ENCODE measurements at places on chromosomes 16 and 17.

DNA sequence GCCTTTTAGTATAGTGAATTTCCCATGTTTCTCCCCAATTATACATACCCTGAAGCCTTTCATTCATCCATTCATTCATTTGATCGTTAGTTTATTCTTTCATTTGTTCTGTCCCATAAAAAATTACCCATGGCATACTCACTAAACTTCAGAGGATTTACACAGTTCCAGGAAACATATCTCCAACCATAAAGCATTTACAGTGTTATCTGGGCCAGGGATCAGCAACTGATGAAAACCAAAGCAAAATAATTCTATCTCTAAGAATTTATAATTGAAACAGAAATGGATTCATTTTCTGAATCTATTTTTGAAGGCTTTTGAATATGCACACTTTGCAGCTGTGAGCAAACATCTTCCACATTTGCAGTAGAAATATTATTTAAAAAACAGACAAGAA, 547.7 kb downstream of the KCNJ2 start:
- no peak for DNase-seq

GRCh38 chr16:69870761-69871160, 80.4 kb upstream of the CLEC18A start:
- no peak for DNase-seq

- no peak for DNase-seq
Observed at GRCh38 chr17:59423903-59424302, 92.4 kb downstream of the YPEL2 start.

GRCh38 chr16:83931556-83931955, 21.5 kb upstream of the OSGIN1 start:
- DNase-seq: no peak

DNA sequence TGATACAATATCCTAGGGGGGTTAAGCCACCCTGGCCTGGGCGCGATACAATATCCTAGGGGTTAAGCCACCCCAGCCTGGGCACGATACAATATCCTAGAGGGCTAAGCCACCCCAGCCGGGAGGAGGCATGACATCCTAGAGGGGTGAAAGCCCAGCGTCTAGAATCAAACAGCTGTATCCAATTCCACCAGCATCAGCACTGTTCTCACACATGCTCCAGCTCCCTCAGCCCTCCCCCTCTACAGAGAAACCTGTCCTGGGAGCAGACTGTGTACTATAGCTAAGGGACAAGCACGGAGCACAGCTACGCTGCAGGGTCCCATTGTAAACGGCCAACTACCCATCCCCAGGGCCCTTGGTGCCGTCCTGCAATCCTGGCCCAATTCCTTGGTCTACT, 6.2 kb downstream of the GINS2 start:
- DNase-seq: no peak

DNA sequence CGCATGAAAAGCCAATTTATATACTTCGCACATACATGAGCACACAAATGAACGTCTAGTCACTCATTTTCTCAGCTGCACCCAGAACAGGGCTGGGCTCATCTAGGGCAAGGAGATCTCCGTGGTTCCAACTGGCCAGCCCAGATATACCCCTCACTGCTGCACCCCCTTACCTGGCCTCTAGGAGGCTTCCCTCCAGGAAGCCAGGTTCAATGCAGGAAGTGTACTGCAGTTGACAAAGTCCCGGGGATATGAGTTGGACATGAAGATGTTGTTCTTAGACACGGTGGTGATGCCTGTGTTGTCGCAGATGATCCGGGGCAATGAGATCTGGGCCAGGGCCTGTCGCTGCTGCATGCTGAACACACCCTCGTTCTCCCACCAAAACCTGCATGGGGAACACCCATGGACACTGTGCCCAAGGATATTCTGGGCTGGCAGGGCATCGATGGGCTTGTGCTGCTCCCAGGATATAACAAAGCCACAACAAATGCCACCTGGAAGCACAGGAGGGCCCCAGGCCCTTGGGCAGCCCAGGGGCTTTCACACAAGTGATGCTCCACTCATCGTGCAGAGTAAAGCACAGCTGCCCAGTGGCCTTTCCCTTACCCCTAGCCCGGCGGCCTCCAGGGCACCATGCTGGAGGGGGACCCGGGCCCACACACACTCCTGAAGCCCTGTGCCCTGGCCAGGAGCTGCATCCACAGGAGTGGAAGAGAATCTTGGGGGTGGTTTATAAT, 10.1 kb downstream of the MPO start:
- DNase-seq: no peak

GRCh38 chr17:63035695-63036094, 69.7 kb downstream of the TANC2 start:
- DNase-seq: no peak

DNA sequence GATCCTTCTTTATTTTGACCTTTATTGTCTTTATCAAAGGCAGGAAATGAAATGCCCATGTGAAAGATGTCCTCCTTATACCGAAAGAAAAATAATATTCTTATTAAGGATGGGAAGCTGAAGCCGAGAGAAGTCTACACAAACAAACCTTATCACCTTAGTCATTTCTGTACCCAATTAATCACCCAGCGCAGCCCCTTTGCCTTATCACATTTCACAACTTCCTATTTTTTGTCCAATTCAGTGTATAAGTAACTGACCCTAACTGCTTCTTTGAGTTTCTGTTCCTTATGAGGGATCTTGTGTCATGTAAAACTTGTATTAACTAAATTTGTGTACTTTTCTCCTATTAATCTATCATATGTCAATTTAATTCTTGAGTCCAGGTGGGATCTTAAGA, 16.4 kb upstream of the CCL23 start:
- no peak for DNase-seq

DNA sequence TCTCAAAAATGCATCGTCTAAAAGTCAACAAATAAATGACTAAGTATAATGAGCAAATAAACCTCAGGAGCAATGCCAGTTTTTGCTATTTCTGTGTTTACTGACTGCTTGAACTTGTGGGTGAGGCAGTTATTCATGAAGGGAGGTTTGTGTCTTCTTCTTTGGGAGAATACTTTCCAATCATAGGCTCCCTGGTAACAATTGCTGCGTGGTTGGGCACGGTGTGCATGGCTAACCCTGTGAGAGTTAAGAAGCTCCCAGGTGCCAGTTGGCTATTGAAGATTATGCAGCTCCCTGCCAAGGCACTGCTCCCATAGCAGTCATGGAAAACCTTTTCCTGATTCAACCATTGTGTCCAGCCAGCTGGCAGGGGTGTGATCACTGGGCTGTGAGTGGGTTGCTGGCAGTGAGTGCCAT, 775.9 kb upstream of the GOT2 start:
- no peak for DNase-seq

- DNase-seq: no peak
Observed at GRCh38 chr17:15456972-15457722, 10.3 kb downstream of the CDRT4 start.

DNA sequence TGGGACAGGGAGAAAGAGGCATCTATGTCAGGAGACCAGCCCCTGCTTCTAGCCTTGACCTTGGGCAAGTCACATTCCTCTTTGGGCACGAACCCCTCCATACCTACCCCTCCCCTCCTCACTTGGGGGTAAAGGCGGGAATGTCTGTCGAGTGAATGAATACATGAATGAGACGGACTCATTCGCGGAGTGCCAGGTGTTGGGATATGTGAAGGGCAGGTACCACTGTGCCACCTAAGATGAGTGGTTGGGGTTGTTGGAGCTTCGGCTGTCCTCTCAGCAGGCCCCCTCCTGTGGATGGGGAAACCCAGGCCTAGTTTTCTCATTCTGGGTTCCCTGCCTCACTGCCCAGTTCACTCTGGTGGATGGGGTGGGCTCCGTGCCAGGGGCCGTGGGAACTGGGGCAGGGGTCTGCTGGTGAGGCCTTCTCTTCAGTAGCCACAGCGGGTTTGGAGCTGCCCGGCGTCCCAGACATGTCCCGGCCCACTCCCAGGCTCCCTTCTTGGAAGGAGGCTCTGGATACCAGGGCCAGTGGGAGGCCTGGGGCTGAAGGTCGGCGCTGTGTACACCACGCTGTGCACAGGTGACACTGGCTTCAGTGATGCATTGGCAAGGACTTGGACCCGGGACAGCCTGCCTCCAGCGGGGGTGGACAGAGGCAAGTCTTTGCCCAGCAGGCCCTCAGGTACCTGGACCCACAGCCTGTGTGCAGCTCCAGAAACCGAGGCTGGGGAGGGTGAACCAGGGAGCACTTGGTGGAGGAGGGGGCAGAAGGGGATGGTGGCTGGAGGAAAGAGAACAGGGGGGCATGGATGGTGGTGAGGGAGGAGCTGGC, 5.6 kb downstream of the GLIS2 start:
- no peak for DNase-seq

GRCh38 chr16:55271945-55272513, 52.0 kb upstream of the IRX6 start:
- DNase-seq: no peak

DNA sequence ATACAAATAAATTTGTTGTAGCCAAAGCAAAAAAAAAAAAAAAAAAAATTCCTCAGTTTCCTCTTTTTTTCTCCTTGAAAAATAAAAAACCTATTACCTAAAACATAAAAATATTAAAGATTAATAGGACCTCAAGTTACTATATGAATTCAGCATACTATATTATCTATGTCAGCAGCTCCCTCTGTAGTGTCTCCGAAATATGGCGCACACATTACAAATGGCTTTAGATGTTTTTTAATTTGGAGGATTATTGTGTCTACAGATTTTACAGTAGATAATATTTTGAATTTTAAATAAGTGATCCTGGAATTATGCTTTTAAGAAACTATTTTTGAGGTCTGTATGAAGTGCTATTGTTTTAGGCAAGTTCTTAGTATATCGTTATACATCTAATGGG, 94.4 kb downstream of the NLK start:
- no peak for DNase-seq

- no peak for DNase-seq
Observed at GRCh38 chr17:14940938-14941265, 324.2 kb downstream of the PMP22 start.

GRCh38 chr17:72955391-72956140, 136.9 kb downstream of the SLC39A11 start:
- DNase-seq: no peak

GRCh38 chr16:2191446-2191706, 5.0 kb downstream of the CASKIN1 start:
- DNase-seq: no peak

GRCh38 chr17:48756830-48757251, 28.3 kb upstream of the HOXB13 start:
- no peak for DNase-seq

- DNase-seq: peak; percentile 14
Observed at GRCh38 chr17:2023692-2024571, 1.2 kb downstream of the RTN4RL1 start.

GRCh38 chr16:77833921-77834634, 45.7 kb downstream of the VAT1L start:
- DNase-seq: no peak

DNA sequence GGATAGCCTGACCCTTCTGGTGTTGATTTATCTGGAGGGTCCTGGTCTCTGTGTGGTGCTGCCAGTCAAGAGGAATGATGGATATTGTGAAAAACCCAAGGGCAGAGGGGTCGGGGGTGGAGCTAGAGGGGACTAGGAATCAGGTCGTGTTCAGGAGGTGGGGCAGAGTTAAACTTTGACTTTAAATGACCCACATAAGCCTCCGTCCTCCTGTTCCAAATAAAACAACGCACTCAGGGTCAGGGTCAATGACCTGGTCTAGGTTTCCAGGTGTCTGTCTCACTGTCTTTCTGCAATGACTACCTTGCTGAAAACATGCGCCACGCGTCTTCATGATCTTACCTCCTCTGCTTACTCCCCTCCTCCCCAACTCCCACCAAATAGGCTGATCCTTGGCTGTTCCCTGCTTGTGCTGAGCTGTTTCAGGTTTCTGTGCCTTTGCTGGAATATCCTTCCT, 14.7 kb downstream of the AOC3 start:
- DNase-seq: no peak

- no peak for DNase-seq
Observed at GRCh38 chr17:43416998-43417890, 18.5 kb downstream of the ARL4D start.

DNA sequence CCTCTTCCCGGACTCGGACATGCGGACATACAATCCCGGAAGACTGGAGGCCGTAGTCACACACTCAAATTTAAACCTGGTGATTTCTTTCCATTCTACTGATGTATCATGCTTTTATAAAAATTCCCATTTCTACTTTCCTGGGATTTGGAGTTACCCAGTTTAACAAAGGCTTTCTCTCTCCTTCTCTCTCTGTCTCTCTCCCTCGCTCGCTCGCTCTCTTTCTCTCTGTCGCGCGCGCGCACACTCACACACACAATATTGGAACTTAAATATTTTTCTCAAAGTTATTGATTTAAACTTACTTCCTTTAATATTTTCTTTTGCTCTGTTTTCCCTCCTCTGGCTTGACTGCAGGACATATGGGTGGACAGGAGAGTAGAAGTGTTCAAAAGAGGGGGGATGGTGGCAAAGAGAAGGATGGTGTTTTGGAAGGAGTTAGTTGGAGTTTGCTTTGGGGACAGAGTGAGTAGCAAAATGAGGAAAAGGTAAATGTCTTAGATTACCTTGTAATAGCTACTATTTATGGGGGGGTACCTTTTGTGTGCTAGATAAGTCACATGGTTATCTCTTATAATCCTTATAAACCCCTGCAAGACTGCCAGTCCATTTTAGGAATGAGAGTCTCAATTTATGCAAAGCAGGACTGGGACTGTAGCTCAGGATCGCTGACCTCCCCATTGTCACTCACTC, 878 bp upstream of the TRIM25 start:
- no peak for DNase-seq

DNA sequence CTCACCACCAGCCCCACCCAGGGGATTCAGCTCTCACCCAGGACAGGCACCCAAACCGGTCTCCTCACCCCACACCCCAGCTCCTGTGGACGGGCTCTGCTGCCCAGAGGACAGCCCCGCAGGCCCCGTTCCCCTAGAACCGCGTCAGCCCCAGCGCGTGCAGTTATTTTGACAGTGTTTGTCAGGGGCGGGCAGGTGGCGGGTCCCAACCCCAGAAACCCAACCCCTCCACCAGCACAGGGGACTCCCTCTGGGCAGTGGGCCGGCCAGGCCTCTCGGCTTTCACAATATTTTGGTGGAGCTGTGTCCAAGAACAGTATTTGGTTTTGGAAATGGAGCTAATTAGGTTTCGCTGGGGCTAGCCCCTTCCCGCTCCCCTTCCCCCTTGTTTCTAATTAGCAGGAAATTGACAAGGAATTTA, 44.8 kb downstream of the BAHCC1 start:
- no peak for DNase-seq

DNA sequence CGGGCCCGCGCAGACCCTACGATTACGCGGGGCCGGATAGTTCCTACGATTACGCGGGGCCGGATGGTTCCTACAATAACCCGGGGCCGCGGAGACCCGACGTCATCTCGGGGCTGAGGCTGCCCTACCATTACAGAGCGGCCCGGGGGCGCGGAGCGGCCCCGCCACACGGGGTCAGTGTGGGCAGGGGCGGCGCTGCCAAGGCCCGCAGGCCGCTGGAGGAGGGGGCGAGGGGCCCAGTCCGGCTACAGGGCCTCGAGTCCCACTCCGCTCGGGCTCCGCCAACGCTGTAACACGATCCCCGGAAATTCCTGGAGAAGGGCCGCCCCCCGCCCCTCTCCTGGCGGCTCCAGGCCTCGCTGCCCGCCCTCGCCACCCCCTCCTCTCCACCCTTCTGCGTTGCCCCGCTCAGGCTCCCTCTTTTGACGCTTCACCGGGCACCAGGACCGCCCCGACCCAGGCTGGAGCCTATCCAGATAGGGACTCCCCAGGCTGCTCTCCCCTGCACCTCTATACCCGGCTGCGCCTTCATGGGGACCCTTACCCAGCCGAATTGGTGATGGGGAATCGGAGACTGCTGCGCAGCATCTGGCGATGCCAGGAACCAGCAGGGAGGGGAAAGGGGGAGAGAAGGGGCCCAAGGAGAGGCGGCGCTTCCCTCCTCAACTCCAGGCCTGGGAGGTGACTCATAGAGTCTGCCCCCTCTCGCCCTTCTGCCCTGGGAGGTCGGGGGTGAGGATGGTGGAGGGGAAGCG, at the start of gene RAB34:
RAB34 (minus strand) TSS at position 291 of the 755 bp plus-strand sequence. CDS start 602 bp downstream, outside the sequence.
- DNase-seq: peak; percentile 35

All from activated T-cell treated with anti-CD3 and anti-CD28 coated beads, Interleukin-2, amount 50 U/mL, for 72 hours (primary cell).